Peyer's patch (tissue), 4 donors: ENCODE measurements at places on chromosomes 1 and 21. TPM values are rescaled to one million over a fixed set of nuclear protein-coding genes. Genes with fewer than 3 reads are reported as not detected.

DNA sequence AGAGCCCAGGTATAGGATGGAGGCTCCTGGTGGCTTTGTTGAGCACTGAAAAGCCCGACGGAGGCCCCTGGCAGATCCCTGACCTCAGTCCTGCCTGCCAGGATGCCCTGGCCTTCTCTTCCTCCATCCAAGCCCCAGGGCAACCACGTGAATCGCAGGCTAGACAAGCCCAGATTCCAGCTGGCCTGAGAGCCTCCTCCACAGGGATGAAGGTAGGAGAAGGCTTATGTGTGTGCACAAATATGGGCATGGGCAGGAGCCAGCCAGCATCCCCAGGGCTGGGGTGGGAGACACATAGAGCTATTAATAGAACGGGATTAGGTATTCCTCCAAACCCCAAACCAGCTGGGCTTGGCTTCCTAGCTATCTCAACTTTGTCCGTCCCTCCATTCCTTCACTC lies 4.0 kb upstream of the EXTL1 start:
- no peak overlapping the region for H3K4me3 ChIP-seq
- H3K27me3 ChIP-seq: no peaks in the 10 kb centered on the region
- no peak for DNase-seq

GRCh38 chr1:76224752-76225151 lies 150.2 kb downstream of the ST6GALNAC3 start:
- DNase-seq: no peak
- H3K27me3 ChIP-seq: no peaks in the 10 kb centered on the region
- H3K27ac ChIP-seq: no peak overlapping the region
- no peaks in the 10 kb centered on the region for H3K4me1 ChIP-seq

RGSL1 gene
- total RNA-seq: not detected

NTNG1 gene
- total RNA-seq: not detected

ANKRD34A gene
- 0.54 TPM for total RNA-seq

CCDC28B gene
- total RNA-seq: not detected

NGF gene
- total RNA-seq: not detected

KIF2C gene
- total RNA-seq: 2.7 TPM

DNA sequence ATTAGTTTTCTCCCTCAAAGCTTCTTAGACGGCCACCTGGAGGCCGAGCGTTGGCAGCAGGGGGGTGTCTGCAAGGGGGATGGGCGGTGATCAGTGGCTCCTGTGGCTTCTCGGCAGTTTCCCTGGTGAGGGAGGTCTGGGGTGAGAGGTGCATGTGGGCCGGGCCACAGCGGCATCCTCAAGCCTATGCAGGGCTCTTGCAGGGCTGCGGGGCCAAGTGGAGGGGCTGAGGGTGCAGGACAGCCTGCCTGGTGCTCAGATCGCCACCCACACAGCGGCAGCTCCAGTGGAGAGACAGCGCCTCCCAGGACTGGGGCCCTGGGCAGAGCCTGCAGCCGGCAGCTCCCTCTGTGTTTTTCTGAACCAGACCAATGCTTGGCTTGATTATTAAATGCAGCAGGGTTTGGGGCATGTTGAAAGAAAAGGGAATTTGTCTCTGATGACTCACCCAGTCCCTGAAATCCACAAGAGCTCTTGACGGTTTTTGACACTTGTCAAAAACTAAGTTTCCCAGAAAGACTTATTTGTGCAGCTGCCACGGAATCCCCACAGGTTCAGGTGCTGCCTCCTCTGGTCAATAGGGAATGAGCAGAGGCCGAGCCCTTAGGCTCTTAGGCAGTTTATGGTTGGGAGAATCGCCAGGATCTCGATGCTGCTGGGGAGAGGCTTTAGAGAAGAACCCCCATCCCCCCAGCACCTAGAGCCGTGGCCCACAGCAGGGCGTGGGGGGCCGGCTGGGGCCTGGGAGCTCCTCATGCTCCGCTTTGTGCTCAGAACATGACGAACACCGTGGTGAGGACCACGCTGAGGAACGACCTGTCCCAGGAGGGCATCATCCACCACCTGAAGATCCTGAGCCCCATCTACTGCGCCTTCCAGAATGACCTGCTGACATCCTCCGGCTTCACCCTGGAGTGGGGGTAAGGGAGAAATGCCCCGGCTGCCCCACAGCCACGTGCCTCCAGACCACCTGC lies 54.7 kb downstream of the UMODL1 start:
- H3K4me3 ChIP-seq: no peak overlapping the region
- H3K27ac ChIP-seq: no peak overlapping the region
- no peaks in the 10 kb centered on the region for H3K27me3 ChIP-seq
- H3K36me3 ChIP-seq: no peaks in the 10 kb centered on the region
